ENCODE measurements at places on chromosomes 5 and 9. TPM values are rescaled to one million over a fixed set of nuclear protein-coding genes. Genes with fewer than 3 reads are reported as not detected.

- no peak for DNase-seq
These were observed 290.6 kb downstream of the CD180 start for GRCh38 chr5:66906021-66906420.

DNA sequence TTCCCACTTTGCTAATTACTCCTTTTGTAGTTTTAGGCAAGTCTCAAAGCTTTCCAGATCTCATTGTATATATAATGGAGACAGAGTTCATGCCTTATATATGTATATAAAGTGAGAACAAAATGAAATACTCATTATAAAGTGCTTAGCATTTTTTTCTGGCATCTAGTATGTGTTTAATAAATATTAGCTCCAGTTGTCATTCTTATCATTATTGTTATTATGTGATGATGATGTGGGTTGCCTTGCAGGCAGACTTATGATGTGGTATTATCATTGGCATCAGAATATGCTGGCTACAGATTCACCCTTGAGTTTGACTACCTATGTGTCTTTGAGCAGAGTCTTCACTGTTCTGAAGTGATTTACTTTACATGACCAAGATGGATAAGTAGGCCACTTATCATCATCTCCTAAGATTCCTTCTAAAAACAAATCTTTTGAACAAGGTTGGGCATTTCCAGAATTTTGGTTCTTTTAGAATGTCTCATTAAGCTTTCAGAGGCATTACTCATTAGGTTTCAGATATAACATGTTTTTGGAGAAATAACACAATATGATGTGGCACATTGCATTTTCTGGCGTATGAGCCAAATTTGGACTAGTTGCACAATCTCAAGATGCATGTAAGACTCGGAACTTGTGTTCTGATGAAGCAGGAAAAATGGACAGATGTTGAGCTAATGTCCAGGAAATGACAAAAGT is 145.6 kb upstream of the TNC start:
- no peak for DNase-seq

DNA sequence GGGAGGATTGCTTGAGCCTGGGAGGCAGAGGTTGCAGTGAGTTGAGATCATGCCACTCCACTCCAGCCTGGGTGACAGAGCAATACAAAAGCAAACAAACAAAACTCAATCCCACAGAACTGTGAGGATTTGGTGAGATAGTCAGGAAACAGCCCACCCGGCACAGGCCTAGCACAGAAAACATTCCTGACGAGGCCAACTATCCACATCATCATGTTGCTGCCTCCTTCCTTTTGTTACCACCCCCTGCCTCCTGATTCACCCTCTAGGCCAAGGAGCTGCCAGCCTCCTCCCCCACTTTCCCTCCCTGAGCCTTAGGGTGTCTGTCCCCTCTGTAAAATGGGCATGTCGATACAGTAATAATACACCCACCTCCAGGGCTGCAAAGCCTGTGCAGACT is 39.0 kb downstream of the STK10 start:
- DNase-seq = no peak

- no peak for DNase-seq
These were observed 708.1 kb downstream of the EFNA5 start for GRCh38 chr5:106962464-106963230.

DNA sequence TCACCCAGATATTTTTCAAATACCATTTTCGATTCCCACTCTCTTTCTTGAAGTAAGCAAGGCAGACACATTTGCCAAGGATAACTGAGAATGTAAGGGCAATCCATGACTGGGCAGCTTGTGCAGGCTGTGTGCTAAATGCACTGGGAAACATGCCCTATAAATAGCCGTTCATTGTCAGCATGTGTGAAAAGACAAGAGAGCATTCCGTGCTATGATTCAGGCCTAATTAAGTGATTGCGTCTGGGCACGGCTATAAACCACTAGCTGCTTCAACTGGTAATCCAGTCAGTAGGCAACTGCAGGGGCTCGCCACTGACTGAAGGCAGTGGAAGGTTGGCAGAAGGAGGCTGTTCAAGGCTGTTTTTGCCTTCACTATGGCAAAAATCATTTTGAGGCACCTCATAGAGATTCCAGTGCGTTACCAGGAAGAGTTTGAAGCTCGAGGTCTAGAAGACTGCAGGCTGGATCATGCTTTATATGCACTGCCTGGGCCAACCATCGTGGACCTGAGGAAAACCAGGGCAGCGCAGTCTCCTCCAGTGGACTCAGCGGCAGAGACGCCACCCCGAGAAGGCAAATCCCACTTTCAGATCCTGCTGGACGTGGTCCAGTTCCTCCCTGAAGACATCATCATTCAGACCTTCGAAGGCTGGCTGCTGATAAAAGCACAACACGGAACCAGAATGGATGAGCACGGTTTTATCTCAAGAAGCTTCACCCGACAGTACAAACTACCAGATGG is at the start of gene HSPB3:
Gene HSPB3 (plus strand): TSS at position 287 of the 745 bp plus-strand sequence. CDS start 91 bp downstream, at position 378.
- DNase-seq = no peak

- DNase-seq = no peak
These were observed 292.6 kb downstream of the MCTP1 start for GRCh38 chr5:94992325-94992724.

DNA sequence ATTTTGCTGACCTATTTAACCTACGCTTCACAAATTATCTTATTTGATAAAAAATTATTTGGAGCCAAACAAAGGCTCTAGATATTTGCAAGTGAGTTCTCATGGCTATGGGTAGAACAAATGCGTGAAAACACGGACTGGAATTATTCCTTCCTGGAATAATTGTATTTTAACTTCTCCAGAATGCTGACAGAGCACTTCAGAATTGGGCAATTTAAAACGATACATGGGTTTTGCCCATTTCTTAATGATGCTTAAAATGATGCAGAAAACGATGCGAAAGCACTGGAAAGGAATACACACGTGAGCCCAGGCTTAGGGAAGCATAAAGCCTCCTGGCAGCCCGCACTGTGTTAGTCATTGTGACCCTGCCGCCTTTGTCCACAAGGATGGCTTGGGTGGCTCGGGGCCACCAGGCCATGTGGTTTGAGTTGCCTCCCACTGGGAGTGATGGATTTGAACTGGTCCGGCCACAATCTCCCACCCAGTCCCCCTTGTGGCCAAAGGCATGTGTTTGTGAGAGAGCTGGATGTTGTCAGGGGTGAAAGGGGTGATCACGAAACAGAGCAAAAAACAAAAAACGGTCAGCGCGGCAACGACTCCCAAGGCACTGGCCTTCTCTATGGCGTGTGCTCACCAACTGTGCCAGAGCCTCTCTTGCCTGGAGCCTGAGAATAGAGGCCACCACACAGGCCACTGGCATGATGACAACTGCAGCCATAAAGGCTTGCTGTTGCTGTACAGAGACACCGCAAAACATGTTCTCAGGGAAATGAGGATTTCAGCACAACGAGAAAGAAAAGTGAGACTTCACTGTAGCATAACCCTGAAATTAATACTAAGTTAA is 234.2 kb upstream of the ADAMTS16 start:
- DNase-seq = no peak

- DNase-seq = no peak
These were observed 251.6 kb upstream of the PTGER4 start for GRCh38 chr5:40428126-40428525.

The MRPS2 gene
- 61.7 TPM for total RNA-seq
